NCI-H2227 treated with DMSO at 0.1 percent for 48 hours (cell line): ENCODE measurements at places on chromosomes 1 and 21.
A peak's percentile ranks its signal among the peaks of the same experiment; 100 is the strongest.

- DNase-seq = no peak
These were observed 31.9 kb downstream of the SERINC2 start for GRCh38 chr1:31444725-31445448.

- no peak for DNase-seq
These were observed 58.8 kb downstream of the GALNT2 start for GRCh38 chr1:230125640-230126528.

DNA sequence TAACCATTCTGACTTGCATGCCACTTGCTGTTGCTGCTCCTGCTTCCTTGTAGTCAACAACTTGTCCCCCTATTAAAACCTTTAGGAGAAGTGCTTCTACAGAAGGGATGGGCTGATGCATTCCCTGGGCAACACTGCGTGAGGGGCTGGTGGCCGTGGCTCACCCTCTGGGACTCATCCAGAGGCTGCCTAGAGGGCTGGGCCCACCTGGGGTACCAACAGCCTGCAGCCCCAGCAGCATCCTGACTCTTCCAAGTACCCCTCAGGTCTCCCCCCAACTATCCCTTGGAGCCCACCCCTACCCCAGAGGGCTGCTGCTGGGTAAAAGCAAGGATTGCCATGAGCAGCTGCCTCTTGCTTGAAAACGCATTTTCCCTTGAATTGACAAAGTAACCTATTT, 34.7 kb upstream of the LHX4 start:
- no peak for DNase-seq

- no peak for DNase-seq
These were observed 49.1 kb downstream of the RAP1GAP start for GRCh38 chr1:21620011-21620410.

DNA sequence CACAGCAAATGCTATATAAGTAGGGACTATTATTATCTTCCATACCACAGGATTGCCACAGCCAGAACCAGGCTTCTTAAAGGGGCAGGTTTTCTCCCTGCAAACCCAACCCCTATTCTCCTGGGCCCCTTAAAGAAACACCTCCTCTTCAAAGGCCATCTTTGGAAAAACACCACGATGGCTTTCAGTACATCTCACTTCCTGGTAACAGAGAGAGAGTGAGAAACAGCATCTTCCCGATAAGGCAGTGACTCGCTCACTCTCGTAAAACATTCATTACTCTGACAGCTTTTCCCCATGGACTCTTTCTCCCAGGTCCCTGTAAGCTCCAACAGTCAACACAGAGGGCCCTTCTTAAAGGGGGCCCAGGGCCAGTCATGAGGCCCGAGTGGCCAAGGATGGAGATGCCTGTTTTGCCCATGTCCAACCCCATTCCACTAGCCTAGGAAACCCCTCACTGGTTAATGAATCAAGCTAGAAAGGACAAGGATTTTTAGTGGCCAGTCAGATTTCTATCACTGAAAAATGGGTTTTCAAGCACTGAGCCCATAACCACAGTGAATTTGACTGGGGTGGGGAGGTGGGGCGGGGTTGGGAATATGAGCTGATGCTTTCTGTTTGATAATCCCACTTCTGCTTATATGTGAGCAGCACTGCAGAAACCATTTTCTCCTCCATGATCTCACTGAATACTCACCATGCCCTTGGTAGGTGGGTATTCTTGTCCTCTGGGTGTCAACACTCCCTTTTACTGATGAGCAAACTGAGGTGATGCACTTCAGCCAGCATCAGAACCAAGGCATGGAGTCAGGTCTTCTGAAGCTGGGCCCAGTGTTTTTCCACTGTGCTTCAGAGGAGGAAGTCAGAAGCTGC, 3.6 kb upstream of the NAV1 start:
- DNase-seq = peak; percentile 52

GRCh38 chr21:38247738-38248510, 8.9 kb upstream of the KCNJ15 start:
- no peak for DNase-seq

DNA sequence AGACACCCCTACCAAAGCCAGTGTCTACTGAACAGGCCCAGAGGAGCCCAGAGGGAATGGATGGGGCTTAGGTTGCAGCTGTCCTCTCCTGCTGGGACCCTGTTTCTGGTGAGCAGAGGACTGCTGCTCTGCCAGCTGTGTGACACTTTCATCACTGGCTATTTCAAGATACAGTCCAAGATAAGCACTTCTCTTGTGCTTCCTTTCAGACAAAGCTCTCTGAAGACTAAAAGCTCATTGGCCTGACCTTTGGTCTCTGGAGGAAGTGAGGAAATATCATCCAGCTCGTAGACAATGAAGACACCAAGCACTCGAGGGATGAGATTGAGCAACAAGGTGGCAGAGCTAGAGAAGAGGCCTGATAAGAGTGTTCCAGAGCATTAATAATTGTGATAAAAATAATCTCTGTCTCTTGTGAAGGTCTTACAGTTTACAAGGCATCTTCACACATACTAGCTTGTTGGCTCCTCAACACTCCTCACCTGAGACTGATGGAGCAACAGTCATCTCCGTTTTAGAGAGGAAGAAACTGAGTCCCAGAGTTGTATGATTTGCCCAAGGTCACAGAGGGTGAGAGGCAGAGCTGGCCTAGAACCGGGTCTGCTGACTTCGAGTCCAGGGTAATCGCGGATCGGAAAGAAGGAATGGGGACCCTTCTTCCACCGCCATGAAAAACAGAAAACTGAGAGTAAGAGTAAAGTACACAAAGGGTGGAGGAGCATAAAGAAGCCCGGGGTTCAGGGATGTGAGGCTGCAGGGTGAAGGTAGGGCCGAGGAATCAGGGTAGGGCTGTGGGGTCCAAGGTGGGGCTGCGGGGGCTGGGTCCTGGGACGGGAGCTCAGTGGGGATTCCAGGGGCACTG, 666 bp downstream of the PAFAH2 start:
- DNase-seq = peak; percentile 23

- no peak for DNase-seq
These were observed 150.1 kb downstream of the GDAP2 start for GRCh38 chr1:117779364-117779763.

DNA sequence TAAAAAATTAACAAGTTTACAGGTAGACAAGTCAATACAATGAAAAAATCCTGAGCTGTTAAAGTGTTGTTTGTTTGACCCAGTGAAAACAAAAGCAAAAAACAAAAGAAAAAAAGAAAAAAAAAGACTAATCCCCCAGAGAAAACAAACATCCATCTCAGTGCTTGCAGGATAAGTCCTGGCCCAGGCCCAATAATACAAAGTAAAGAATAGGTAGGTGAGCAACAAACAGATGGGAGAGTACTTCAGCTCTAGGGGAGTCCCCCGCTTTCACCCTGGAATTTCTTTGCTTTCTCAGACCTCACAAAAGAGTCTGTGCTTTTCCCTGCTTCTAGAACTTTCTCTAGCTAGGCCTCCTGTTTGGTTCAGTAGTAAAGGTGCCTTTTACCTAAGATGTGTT, 70.3 kb downstream of the ABCA4 start:
- DNase-seq = no peak

DNA sequence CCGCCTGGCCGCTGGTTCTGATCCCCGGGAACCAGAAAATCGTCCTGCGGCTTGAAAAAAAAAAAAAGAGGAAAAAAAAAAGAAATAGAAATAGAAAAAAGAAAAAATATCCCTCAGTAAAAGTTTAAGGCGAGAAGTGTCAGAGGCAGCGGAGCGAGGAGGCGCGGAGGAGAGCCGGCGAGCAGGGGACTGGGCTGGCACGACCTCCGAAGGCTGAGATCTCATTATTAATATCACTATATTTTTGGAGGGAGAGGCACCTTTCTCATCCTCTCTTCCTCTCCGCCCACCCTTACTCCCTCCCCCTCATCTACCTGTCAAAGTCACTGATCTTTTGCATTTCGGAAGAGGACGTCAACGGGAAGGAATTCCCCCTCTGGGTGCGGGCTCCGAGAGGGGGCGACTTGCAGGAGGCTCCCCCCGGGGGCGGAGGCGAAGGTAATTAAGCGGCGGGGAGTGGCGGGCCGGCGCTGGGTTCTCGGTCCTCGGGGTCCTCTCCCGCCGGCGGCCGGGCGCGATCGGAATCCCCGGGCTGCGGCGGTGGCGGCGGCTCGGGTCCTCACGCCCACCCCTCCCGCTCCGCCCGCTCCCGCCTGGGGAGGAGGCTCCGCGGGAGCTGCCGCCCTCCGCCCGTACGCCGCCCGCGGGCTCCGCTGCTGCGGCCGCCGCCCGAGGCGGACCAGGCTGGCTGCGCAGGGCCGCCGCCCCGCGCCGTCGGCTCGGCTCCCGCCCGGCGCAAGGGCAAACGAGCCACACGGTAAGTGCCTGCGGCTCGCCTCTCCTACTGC, at the start of gene NTNG1:
Gene NTNG1, plus strand, starts transcription at position 337 of the 788 bp plus-strand sequence.
- DNase-seq = no peak

- no peak for DNase-seq
These were observed 24.6 kb downstream of the SYT2 start for GRCh38 chr1:202685641-202686040.

DNA sequence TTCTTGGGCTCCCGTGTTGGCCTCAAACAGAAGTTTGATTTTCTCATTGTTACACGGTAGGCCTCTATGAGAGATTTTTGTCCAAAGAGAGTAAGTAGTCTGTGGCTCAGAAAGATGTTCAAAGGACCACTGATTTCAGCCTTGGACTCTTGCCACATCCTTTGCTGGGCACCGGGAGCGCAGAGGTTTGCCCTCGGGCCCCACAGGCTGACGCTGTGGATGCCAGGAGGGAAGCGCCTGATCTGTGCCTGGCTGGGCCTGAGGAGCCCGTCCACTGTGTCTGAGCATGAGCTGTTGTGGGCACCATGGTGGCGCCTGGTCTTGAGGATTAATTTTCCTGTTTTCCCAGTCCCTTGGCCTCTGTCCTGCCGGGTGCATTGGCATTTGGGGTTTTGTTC, 52.3 kb downstream of the PCNT start:
- DNase-seq = no peak

DNA sequence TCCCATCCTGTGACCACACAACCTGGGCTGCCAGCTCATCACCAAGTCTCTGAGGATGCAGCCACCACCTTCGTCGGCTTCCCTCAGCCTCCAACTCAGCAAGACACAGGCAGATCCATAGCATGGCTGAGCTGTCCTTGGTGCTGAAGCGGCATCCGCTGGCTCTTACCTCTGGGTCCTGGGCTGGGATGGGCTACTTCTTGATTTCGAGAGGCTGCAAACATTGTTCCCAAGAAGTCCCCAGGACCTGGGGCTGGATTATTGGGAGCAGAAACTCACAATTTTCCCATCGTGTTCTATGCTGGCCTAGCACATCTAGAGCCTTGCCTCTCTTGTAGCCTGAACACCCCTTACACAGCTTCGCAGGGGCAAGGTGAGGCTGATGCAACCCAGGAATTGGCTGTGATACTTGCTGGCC, 24.9 kb upstream of the C1QA start:
- DNase-seq = no peak

DNA sequence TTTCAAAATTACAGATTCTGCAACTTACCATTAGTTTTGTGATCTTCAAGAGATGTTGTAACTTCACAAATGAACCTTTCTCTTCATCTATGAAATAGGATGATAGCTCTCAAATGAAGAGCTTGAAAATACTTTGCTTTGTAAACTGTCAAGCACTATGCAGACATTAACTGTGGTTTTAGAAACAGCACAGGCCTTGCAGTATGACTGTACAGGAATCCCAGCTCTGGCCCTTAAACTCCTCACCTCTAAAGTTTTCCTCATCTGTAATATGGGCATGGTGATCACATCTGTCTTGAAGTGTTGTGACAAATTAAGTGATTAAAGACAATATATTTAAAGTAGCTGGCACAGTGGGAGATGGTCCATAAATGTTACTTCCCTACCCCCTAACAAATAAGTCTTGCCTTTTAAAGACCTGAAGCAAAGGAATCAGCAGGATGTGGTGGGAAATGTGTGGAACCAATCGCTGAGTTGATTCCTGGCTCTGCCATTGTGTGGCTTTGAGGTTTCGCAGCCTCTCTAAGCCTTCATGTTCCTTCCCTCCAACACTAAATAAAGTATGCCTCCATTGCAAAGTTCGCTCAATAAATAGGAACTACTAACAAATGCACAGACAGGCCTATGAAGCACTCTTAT, 5.5 kb upstream of the PTP4A2 start:
- no peak for DNase-seq

DNA sequence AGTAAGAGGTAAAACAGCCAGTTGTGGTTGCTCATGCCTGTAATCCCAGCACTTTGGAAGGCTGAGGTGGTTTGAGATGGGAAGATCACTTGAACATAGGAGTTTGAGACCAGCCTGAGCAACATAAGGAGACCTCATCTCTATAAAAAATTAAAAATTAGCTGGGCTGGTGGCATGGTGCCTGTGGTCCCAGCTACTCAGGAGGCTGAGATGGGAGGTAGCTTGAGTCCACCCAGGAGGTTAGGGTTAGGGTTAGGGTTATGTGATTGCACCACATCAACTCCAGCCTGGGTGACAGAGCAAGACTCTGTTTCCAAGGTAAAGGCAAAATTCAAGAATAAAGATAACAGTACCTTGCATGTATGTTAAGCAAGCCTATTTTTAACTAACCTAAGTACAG, 3.5 kb downstream of the SAMSN1 start:
- no peak for DNase-seq

DNA sequence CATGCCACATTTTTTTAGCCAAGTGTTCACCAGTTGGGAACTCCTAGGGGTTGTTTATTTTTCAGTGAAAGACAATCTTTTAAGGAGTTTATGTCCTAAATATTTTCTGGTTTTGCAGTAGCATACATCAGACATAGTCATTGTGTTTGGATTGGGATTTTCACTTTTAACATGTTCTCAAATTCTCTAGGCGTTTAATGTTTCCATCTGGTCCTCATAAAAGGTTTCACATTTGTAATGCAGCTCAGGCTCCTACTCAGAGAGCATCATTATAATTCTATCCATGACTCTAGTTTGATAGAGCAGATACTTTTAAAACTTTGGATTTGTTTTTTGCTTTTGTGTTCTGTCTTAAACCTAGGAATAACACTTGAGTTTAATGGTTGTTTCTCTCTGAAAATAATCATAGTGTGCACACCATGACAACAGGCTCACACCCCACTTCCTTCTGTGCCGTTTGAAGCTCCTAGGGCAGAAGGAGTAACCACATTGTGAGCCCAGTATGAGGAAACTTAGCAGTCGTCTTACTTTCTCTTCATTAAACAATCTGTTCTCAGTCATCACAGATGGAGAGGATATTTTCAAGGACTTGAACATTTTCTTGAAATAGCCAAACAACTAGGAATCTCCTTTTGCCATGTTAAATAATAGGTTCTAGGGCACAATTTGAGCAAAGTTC, 219.6 kb downstream of the PDE4B start:
- DNase-seq = no peak

GRCh38 chr1:245953876-245954660, 553.0 kb downstream of the SMYD3 start:
- DNase-seq = no peak

DNA sequence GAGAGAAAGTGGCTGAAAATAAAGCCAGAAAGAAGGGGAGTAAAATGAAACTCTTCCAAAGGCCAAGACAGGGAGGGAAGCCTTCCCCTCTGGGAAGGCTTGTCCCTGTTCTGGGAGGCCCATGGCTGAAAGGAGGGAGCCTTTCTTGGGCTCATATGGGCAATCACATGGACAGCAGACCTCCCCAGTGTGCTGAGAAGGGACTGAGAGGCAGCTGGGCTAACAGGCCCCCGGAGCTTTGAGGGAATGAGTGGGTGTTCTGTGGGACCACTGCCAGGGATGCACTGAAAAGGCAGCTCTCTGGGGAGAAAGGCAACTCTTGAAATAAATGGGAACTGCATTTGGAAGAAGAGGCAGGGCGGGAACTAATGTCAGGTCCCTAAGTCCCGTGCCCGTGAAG, 39.1 kb downstream of the KANK4 start:
- DNase-seq = no peak
